SW 1271 (cell line): ENCODE measurements at places on chromosomes 7 and 10.

DNA sequence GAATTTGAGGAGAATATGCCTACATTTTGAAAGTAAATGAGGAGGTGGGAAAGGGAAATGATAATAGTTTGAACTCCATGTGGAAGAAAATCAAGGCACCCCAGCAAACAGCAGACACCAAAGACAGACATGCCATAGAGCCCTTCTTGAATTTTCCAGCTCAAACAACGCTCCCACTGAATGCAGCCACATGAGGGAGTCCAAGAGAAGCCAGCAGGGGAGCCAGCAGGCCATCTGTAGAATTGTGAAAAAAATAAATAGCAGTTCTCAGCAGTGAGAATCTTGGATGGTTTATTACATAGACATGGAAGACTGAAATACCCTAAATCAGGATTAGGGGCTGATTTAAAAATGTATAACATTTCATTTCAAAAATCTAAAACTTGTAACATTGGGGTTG lies 1567.3 kb upstream of the LRRTM3 start:
- no peak for DNase-seq

GRCh38 chr7:146892151-146892550 lies 775.5 kb downstream of the CNTNAP2 start:
- DNase-seq: no peak

DNA sequence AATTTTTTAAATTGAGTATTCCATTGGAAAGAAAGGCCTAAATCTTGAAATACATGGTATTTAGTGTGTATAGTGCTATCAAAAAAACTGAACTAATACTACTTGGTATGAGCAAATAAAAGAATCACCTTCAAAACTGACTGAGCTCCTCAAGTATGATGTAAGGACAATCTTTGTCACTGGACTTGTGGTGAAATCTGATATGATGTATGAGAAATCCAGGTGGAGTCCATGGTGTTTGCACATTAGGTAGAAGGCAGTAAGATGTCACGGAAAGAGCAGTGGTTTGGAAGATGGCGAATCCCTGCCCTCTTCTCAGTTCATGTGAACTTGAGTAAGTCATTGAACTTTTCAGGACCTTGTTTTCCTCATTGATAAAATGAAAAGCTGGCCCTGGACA lies 62.1 kb upstream of the COL1A2 start:
- DNase-seq: no peak

- no peak for DNase-seq
These were observed 539.5 kb upstream of the FZD8 start for GRCh38 chr10:36181426-36182178.

DNA sequence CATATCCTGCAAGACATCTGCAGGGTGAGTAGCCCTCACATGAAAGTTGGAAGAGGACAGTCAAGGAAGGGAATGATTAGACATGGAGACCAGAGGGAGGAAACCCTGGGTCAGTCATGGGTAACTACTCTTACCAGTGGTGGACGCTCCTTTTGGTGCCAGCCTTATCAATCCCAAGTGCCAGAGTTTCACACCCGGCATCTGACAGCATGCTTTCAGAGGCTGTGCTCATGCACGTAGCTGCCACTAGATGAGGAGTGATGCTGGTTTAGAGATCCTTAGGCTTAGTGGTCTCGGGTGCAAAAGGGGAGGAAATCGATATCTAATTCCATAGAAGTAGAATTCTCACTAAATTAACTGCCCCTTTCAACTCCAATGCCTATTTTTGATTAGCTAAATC lies 100.8 kb downstream of the PLCE1 start:
- no peak for DNase-seq

GRCh38 chr10:50554376-50554994 lies 69.3 kb downstream of the SGMS1 start:
- DNase-seq: no peak

GRCh38 chr7:112665709-112666108 lies 124.5 kb downstream of the TMEM168 start:
- no peak for DNase-seq

GRCh38 chr10:109939315-109939961 lies 16.1 kb upstream of the XPNPEP1 start:
- DNase-seq: no peak

DNA sequence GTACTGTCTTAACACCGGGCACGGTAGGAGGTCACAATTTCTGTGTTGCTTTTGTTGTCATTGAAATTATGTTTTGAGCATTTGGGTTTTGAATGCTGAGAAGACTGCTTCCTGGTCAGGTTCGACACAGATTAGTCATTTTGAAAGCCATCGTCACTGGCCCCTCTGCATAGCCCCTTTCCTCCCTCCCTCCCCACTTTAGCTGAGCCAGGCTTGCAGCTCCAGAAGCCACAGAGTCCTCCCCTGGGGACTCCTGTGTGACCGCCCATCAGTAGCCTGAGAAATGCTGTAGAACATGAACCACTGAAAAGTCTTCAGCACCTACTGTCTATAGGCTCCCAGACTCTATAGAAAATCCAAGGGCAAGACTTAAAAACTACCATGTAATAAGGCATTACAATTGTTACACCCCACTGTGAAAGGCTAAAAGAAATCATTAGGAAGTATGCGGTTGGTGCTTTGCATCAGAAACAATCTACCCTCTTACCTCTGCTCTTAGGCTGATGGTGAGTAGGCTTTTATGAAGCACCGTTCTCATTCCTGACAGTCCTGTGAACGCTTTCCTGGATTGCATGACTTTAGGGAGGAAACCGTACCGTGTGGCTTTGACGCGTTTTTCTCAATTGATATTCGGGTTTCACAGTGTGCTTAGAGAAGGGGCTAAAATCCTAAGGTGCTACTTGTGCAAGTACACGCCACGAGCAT lies 24.8 kb downstream of the JCAD start:
- no peak for DNase-seq

- peak; percentile 24 for DNase-seq
These were observed 48.0 kb downstream of the BRAF start for GRCh38 chr7:140876519-140877248.

DNA sequence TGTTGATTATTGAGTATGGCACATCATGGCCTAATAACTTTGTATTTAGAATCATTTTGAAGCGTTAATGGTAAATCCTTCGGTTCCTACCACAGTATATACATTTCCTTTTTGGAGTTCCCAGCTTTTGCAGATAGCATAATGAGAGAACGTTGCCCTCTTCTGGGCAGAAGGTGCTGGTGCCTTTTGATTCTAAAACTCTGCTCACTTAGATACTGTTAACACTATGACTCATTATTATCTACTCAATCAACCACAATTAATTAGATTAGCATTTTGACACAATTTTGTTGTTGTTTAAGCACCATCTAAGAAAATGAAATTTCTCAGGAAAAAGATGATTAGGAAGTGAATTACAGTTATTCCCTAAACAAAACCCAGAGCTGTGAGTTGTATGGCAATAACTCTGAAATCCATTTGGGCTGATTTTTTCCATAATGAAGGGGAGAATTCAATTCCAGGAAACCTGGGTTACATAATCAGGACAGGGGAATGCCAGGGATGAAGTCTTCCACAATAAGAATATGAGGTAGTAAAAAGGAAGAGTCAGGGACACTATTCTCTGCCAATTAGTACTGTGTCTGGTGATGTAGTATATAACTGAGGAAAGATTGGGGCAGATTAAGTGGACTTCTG lies 11.5 kb upstream of the DLD start:
- DNase-seq: peak; percentile 69

DNA sequence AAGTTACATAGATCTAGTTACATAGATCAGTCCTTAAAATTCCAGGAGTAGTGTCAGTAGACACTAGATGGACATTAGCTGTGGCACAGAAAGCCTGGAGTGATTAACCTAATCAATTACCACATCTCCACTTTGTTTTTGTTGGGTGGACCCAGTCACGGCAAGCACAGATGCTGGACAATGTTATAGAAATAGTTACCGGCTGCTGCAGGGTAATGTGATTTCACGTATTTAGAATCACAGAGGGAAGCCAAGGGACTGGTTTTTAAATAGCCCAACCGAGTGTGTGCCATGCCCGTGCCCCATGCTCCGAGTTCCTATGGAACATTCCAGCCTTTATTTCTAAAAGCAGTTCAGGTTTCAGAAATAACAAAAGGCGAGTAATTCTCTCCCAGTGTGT lies 2.8 kb downstream of the LGI1 start:
- DNase-seq: no peak

DNA sequence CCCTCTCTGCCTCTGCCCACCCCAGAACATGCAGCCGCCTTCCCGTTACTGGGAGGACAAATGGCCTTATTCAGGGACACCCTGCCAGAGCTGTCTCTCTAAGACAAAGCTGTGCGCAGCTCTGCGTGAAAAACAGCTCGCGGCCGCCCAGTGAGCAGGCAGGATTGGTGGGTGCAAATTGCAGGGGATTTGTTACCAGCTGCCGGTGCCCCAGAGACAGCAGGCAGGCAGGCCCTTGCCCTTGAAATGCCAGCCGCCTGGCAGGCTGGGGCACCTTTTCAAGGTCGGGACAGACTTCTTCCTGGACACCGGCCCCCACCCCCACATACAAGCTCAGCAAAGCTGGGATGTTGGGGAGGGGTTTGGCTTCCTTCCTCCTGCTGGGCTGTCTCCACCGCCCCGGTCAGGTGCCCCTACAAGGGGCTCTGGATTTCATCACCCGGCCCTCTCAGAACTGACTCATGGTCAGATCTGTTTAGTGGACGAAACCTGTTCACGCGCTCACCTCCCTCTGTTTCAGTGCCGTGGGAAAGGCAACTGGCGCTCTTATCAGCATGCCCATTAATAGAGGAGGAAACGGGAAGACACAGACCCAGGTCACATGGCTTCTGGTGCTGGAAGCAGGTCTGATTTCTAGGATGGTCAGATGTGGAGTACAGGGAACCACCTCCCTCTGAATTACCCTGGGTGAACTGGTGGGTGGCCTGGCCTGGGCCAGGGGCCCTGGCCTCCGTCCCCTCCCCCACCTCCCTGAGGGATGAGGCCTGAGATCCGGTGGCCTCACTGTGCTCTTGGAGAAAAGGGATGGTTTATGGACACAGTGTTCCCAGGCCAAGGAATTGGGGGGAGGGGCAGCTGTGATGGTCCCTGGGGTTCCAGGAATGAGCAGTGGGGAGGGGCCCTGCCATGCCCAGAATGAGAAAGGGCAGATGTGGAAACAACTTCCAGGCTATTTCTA lies 123.9 kb upstream of the PPIF start:
- no peak for DNase-seq

- DNase-seq: no peak
These were observed 40.3 kb downstream of the CCDC71L start for GRCh38 chr7:106620676-106621075.

DNA sequence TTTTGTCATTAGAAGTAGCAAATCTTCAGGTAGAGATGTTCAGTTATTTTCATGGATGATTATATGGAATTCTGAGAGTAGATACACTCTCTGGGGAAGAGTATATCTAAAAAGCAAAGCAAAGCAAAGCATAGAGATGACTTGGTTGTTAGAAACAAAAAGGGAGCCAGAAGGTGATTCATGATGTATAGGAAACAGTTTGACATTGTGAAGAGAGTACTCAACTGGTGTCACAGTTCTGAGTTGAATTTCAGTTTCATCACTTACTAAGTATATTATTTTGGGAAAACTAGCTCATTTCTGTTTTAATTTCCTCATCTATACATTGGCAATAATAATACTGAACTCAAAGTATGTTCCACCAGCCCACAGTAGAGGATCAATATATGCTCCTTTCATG lies 86.8 kb downstream of the SEMA3C start:
- DNase-seq: no peak

DNA sequence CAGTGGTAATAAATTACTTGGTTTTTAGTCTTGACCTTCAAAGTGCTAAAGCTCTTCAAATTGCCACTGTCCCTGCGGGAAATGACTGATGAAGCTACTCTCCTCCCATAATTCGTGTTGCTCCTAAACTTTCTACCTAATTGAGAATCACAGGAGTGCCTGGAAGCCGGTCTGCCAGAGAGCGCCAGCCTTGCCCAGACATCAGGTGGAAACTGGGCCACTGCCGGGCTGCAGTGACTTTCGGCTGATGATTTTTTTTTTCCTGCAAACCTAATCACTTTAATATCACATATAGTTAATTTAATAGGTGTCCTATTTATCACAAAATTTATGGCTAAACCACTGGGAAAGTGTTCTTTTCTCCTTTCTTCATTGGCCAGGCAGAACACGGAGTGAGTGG lies 59.6 kb upstream of the UBE3C start:
- DNase-seq: no peak

DNA sequence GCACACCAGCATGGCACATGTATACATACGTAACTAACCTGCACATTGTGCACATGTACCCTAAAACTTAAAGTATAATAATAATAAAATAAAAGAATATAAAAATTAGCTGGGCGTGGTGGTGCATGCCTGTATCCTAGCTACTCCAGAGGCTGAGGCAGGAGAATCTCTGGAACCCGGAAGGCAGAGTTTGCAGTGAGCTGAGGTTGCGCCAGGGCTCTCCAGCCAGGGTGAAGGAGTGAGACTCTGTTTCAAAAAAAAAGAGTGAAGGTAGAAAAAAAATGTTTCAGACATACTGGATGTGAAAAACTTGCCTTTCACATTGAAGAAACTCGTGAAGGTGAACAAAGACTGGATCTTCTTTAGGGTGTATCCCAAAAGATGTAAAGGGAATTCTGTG lies 26.7 kb downstream of the TSPAN14 start:
- DNase-seq: no peak

- no peak for DNase-seq
These were observed 215.8 kb upstream of the PFKP start for GRCh38 chr10:2851566-2851965.

GRCh38 chr10:122321960-122322359 lies 50.9 kb downstream of the BTBD16 start:
- DNase-seq: no peak

- DNase-seq: no peak
These were observed 86.9 kb upstream of the GATAD1 start for GRCh38 chr7:92360387-92360786.

GRCh38 chr7:6530626-6531491 lies 20.4 kb downstream of the GRID2IP start:
- no peak for DNase-seq

DNA sequence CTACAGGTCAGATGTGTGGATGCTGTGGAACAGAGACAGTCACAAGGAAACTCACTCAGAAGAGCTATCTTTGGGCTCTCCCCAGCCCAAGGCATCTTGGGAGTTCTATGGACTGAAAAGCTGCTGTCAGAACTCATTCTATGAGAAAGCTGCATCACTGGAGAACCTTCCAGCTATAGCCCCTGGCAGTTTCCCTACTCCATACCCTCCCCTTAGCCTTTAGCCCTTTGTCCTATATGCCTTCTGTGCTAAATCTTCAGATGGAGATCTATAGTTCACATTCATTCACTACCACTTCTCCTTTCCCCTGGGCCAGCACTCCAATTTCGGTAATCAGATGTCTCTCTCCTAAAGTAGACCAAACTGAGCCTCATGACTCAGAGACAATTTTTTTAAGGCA lies 6.9 kb downstream of the WNT8B start:
- no peak for DNase-seq

- no peak for DNase-seq
These were observed 189.6 kb downstream of the ADAM12 start for GRCh38 chr10:126198681-126199080.

DNA sequence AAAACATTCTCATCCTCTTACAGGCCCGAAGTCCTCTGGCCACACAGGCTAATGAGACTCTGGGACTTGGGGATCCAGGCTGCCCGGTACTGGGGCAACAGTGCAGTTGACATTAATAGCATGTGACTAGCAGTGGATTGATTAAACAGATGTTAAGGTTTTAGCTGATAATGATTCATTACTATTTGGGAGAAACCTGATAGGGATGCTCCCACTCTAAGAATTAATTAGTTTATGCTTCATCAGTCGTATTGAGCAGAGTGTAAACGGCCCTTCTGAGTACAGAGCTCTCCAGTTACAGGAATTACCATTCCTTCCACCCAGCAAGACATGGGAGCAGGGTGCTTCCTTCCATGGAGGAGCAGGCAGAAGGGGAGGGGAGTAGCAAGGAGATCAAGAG lies 82.7 kb downstream of the RPS24 start:
- DNase-seq: no peak
